ENCODE measurements at places on chromosomes 16 and 17.

DNA sequence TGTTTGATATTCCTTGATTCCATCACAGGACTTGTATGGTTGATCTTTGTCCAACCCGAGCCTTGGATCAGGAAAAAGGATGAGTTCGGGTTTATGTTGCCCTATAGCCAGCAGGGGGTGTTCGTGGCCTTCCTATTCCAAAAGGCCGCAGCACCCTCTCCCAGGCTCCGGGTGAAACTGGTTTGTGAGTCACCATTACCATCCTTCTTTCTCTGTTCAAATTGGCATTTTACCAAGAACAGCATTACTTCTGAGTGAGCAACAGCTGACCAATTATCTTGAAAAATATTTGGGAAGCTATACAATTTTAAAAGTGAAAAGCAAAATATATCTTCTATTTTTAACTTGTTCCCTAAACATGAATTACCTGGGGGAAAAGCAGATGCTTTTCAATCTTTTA is 24.3 kb upstream of the KRT20 start:
- DNase-seq, result peak; percentile 75

- DNase-seq, result peak; percentile 35
Observed at GRCh38 chr16:81429045-81429521, 15.5 kb upstream of the CMIP start.

- no peak for DNase-seq
Observed at GRCh38 chr16:75246504-75247205, 4.8 kb downstream of the BCAR1 start.

- peak; percentile 58 for DNase-seq
Observed at GRCh38 chr17:41907185-41907556, 11.6 kb downstream of the ACLY start.

DNA sequence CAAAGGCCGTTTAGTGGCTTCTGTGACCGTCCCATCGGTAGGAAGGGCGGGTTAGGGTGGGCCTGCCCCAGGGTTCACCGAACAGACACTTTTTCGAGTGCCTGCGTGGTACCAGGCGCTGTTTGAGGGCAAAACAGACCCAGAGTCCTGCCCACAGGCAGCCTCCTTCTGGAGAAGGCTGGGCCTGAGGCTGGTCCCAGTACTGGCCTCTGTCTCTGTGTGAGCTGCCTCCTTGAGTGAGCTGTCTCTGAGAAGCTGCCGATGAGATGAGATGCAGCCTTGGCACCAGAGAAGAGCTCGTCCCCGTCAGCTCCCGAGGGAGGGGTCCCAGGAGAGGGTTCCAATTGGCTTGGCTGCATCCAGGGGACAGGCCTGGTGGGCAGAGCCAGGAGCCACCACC is 53.1 kb downstream of the NKD1 start:
- DNase-seq, result no peak

DNA sequence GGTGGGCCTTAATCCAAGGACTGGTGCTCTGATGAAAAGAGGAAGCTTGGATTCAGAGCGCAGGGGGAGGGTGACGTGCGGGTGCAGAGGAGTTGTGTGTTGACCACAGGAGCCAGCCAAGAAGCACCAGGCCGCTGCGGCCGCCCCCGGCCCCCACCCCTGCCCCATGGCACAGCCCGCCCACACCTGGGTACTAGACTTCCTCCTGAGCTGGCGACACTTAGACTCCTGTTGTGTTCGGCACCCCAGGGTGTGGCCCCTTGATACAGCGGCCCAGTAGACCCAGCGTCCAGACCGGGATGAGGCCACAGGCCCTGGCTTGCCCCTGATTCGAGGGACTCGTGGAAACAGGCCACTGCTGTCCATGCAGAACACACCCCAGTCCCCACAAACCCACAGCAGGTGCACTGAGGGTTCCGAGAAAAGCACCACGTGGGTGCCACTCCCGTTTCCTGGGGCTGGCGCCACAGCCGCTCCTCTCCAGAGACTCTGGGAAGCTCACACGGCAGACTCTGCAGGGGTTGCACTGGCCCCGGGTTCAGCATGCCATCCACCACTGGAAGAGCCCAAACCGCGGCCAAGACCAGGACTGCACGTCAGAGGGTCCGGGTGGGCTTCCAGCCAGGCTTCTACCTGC is 5.7 kb upstream of the SNAI3 start:
- no peak for DNase-seq

- DNase-seq, result no peak
Observed at GRCh38 chr16:61834082-61834481, 202.2 kb downstream of the CDH8 start.

DNA sequence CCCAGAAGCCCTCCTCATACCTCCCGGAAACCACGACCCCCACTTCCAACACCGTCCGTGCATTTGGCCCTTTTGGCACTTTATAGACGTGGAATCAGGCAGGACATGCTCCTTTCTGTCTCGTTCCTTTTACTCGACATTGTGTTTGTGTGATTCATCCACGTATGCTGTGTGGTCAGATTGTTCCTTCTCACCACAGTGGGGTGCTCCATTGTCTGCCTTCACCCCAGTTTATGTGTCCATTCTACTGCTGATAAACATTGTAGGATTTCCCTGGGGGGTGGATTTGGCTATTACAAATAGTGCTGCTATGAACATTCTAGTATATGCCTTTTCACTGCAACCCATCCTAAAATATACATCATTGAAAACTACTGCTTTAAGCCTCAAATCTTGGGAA is 28.9 kb upstream of the RPH3AL start:
- DNase-seq, result no peak

Data from NCI-H1092 treated with DMSO at 0.1 percent for 48 hours (cell line).